IPS DF 6.9 (cell line): ENCODE measurements at places on chromosomes 6 and 20.

DNA sequence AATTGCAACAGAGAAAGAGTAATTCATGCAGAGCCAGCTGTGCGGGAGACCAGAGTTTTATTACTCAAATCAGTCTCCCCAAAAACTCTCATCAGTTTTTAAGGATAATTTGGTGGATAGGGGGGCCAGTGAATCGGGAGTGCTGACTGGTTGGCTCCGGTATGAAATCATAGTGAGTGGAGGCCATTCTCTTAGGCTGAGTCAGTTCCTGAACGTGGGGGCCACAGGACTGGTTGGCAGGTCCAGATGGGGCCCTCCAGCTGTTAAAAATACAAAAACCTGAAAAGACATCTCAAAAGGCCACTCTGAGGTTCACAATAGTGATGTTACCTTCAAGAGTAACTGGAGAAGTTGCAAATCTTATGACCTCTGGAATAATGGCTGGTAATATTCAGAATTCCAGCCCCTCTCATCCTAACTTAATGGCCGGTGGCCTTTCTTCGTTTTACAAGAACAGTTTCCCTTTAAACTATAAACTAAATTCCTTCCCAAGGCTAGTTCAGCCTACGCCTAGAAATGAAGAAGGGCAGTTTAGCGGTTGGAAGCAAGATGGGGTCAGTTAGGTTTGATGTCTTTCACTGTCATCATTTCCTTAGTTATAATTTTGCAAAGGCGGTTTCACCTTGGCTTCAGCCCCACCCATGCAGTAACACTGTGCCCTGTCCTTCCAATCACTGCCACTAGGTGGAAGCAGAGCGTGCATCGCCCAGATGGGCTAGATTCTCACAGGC lies 6.8 kb upstream of the MICA start:
- peak; percentile 43 for DNase-seq

DNA sequence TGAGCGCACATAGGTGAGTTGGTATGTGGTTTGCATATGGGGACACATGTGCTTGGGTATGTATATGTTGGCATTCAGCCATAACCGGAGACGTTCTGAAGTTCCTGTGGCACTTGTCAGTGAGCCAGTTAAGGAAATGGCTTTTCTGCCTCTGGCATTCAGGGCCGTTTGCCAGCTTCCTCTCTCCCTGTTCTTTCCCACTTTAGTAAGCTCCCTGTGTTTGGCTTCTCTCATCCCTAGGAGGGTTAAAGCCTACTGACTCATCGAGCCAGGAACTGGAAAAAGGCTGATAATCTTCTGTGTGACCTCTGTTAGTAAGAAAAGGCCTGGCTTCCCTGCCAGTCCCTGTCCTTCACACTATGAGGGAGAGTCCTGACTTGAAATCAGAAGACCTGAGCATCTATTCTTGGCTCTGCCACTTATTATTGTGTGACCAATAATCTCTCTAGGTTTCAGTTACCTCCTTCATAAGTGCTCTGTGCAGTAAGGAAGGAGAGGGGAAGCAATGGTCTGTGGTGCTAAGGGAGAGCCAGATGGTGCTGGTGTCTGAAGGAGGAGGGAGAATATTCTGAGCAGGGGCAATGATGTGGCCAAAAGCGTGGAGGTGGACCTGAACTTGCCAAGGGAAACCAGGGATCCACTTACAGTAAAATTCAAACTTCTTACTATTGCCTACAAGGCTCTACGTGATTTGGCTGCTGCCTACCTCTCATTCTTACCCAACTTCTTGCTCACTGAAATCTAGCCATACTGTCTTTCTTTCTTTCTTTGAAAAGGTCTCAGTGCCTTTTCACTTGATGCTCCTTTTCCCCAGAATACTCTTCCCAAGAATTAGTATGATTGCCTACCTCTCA lies 31.4 kb downstream of the ACSS2 start:
- no peak for DNase-seq

GRCh38 chr6:49516147-49516505 lies 16.4 kb downstream of the GLYATL3 start:
- DNase-seq, result no peak

GRCh38 chr20:58892141-58892931 lies 39.8 kb downstream of the GNAS start:
- no peak for DNase-seq

DNA sequence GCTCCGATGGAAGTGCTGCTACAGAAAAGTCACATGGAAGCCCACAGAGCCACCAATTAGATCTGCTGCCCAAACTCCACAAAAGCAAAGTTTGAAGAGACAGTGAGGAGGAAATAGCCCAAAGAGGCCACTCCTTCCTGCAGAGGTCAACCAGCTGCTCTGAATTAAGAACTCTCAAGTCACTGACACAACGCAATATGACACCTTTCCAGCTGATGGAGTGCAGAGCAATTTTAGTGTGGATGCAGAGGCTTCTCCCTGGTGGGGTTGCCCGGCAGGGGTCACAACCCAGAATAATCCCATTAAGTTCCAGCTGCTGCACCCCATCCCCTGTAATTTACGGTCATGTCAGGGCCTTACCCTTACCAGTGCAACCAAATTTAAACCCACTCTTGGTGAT lies 361.9 kb upstream of the JARID2 start:
- no peak for DNase-seq

GRCh38 chr6:137036566-137037300 lies 8.0 kb downstream of the IL20RA start:
- DNase-seq, result no peak

- DNase-seq, result no peak
Measured at GRCh38 chr6:155396605-155397004, 59.0 kb downstream of the NOX3 start.

GRCh38 chr20:64225828-64226598 lies 29.5 kb upstream of the PCMTD2 start:
- DNase-seq, result no peak

DNA sequence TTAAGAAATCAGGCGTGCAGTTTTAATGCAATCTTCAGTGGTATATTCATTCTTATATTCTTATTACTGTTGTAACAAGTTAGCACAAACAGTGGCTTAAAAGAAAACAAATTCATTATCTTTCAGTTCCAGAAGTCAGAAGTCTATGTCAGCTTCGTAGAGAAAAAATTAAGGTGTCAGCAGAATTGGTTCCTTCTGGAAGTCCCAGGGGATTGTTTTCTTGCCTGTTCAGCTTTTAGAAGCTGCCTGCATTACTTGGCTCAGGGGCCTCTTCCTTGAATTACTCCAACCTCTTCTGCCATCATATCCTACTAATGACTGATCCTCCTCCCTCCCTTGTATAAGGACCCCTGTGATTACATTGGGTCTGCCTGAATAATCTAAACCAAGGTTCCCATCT lies 243.9 kb downstream of the ZNF217 start:
- no peak for DNase-seq

- no peak for DNase-seq
Measured at GRCh38 chr20:46040902-46041535, 12.0 kb downstream of the SLC12A5 start.

GRCh38 chr6:134584847-134585516 lies 267.1 kb upstream of the SGK1 start:
- no peak for DNase-seq

DNA sequence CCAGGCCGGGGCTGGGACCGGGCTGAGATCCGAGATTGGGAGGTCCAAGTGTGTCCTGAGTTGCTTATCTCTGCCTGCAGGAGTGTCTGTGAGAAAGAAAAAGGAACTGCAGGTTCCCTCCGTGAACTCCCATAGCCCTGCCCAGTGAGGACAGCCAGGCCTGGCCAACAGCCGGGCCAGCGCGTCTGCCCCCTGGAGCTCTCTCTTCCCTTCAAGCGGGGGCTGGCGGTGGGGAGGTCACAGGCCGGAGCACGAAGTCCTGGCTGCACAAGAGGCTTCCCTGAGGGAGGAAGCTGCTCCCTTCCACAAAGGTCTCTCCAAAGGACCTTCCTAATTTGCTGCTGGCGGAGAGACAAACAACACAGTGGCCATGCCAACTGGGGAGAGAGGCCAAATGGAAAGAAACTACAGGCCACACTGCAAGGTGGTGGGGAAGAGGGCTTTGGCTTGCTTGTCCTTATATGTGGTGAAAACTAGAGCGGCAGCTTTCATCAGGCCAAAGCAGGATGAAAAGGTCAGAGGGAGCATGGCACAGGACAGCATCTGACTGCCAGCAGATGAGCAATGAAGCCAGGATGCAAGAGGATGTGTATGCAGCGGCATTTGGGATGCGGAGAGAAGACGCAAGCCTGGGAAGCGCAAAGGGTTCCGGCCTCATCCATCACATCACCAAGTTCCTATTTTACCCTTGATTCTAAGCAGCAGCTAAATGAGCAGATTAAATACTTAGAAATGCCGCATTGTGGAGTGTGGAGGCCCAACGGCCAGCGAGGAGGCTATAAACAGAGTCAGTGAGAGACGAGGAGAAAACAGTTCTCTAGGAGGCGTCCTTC lies 260.0 kb downstream of the ERMARD start:
- DNase-seq, result no peak

GRCh38 chr20:40506537-40506939 lies 182.5 kb downstream of the MAFB start:
- no peak for DNase-seq

DNA sequence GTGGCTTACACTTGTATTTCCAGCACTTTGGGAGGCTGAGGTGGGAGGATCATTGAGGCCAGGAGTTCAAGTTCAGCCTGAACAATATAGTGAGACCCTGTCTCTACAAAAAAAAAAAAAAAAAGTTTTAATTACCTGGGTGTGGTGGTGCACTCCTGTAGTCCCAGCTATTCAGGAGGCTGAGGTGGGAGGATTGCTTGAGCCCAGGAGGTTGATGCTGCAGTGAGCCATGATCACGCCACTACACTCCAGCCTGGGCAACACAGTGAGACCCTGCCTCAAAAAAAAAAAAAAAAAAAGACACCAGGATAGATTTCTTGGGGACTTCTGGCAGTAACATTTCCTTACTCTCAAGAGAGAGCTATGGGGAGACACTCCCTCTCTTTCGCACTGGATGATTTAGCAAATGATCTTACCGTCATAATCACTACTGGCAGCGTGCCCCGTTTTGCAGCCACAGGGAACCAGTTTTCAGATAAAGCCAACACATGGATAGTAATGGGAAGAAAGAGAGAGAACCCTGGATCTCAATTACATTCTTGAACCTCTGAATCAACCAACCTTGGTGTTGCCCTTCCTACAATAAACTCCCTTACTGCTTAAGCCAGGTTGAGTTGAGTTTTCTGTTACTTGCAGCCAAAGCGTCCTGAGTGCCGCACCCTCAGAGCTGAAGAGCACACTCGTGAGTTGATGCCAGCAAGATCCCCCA lies 18.1 kb upstream of the PTPN1 start:
- DNase-seq, result no peak

DNA sequence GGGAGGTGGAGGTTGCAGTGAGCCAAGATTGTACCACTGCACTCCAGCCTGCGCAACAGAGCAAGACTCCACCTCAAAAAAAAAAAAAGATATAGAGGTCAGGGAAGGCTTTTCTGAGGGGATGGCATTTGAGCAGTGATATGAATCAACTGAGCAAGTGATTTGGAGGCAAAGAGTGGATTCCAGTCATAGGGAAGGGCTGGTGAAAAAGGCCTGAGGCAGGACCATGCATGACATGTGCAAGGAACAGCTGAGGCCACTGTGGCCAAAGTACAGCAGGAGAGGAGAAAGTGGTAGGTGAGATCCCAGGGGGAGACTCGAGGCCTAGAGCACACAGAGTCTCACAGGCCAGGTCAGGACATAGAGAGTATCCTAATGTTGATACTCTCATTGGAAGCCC lies 20.1 kb upstream of the PTPRT start:
- no peak for DNase-seq

GRCh38 chr6:28922004-28922820 lies 1.6 kb downstream of the TRIM27 start:
- DNase-seq, result no peak

DNA sequence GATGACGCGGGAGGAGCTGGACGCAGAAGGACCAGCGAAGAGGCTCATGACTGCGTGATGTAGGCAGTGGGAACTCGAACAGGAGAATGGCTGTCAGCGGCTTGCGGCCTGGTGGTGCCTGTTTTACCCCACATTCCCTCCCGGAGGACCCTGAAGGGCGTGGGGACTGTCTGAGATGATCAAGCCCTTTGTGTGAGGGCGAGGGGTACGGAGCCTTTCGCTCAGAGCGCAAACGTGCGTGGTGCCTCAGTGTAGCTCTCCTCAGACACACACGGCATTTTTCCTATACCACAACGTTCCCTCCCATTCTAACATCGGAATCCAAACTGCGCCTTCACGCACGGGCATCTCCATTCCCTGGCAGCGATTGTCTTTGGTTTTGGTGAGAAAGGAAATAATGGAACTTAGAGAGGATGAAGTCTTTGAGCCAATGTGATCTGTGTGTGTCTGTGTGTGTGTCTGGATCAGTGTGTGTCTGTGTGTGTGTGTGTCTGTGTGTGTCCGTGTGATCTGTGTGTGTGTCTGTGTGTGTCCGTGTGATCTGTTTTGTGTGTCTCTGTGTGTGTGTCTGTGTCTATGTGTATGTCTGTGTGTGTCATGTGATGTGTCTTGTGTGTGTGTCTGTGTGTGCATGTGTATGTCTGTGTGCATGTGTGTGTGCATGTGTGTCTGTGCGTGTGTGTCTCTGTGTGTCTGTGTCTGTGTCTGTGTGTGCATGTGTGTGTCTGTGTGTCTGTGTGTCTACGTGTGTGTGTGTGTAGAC lies 5.3 kb downstream of the PTK6 start:
- DNase-seq, result no peak

GRCh38 chr6:22059126-22059525 lies 237.7 kb downstream of the PRL start:
- no peak for DNase-seq

DNA sequence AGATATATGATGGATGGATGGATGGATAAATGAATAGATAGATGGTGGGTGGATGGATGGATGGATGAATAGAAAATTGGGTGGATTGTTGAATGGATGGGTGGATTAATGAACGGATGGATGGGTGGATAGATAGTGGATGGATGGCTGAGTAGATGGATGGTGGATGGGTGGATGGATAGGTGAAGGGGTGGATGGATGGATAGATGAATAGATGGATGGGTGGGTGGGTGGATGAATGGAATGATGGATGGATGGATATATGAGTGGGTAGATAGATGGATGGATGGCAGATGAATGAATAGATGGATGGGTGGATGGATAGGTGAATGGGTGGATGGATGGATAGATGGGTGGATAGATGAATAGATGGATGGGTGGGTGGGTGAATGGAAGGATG lies 80.7 kb upstream of the NEDD9 start:
- no peak for DNase-seq
